ENCODE measurements at places on chromosomes 2 and 18.

DNA sequence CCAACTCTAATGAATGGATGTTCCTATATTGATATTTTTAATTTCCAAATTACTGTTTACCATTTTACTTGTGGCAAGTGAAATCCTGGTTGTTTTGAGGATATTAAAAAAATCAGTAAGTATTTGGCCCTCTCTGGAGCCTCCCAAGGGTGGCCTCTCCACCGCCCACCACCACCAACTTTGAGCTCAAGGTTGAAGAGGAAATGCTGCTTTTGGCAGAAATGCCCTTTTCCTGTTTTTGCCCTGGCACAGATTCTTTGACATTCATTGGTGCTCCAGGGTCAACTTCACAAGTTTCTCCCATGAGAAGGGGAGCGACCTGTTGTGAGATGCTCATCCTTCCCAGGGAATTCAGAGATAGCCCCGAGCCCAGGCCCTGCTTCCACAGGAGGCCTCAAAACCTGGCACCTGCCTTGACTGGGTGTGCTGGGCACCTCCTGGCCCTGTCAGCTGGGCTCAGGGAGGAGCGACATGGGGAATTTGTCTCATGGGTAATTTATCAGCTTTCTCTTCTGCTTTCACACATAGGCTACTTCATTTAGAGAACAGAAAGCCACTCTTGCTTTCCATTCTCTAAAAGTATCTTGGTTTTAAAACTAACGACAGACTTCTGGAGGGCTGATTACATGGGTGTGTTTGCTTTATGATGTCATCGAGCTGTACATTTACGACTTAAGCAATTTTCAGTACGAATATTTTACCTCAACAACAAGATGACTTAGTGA, 6.9 kb downstream of the CD8A start:
- DNase-seq, result peak; percentile 30

DNA sequence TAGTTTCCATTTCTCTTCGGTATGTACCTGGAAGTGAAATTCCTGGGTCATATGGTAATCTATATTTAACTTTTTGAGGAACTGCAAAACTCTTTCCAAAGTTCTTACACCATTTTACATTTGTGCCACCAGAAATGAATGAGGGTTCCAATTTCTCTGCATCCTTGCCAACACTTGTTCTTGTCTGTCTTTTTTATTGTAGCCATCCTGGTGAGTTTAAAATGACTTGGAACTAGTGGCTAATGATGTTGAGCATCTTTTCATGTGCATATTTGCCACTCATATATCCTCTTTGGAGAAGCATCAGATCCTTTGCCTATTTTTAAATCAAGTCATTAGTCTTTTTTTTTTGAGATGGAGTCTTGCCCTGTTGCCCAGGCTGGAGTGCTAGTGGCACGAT, 59.4 kb downstream of the MALT1 start:
- no peak for DNase-seq

GRCh38 chr2:224893848-224894247, 148.4 kb downstream of the DOCK10 start:
- DNase-seq, result no peak

GRCh38 chr2:11865378-11865777, 118.9 kb downstream of the LPIN1 start:
- no peak for DNase-seq

- DNase-seq, result no peak
These were observed 26.3 kb downstream of the MBP start for GRCh38 chr18:77106331-77106730.

DNA sequence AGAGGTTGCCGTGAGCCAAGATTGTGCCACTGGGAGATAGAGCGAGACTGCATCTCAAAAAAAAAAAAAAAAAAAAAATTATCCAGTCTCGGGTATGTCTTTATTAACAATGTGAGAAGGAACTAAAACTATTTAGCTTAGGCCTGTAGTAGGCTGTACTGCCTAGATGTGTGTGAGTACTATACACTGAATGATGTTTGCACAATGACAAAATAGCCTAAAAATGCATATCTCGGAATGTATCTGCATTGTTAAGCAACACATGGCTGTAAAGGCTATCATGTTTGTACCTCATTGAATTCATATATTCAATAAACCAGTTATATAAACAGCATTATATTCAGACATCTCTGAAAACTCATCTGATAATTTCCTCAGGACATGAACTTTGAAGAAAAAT, 191.2 kb upstream of the SESTD1 start:
- no peak for DNase-seq

GRCh38 chr2:219458996-219459395, 24.4 kb downstream of the SPEG start:
- DNase-seq, result no peak

GRCh38 chr2:160221391-160222276, 21.6 kb upstream of the ITGB6 start:
- DNase-seq, result no peak

DNA sequence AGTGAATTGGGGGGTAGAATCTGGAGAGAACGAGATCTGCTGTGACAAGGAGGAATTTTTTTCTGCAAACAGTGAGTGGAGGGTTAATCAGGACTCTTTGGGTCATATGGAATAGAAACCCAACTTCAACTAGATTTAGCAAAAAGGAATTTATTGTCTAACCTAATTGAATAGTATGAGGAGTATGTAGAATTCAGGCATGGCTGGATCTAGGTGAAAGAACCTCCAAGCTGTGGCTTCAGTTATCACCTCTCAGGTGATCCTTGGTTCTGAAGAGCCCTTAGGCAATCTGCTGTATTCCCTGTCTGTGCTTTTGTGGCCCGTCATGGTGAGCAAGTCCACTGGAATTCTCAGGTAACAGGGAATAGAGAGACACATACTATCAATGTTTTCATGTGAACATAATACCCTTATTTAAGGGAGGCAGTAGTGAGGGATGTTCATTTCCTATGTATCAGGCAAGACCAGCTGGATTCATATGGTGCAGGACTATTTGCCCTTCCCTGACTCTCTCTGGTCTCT, 164.7 kb downstream of the ALPK2 start:
- DNase-seq, result no peak

- DNase-seq, result no peak
These were observed 72.4 kb downstream of the TGOLN2 start for GRCh38 chr2:85255456-85255812.

DNA sequence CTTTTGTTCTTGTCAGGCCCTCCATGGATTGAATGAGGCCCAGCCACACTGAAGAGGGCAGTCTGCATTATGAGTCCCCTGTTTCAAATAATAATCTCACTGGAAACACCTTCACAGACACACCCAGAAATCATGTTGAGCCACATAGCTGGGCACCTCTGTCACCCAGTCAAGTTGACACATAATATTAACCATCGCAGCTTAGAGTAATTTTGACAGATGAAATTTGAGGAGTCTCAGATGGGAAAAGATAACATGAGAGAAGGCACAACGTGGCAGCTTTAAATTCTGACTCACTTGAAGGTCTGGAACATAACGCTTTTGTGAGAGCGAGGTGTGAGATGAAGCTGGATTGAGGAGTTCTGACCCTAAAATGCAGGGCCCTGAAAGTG, 70.9 kb upstream of the TMEM87B start:
- DNase-seq, result no peak

DNA sequence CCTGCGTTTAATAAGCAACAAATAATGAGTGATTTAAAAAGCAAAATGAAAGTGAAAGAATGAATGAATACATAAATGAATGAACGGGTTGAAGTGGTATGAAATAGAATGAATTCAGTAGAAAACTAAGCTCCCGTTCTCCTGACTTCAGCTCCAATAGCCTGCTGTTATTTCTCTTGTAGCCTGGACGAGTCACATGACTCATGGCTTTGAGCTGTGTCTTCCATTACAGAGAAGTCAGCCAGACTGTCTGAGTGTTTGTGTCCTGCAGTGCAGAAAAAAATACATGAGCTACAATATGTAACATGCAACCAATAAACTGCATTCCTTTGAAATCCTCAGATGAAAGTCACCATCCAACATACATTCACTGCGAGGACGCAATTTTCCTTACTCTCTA, 21.2 kb downstream of the SCG2 start:
- DNase-seq, result no peak

DNA sequence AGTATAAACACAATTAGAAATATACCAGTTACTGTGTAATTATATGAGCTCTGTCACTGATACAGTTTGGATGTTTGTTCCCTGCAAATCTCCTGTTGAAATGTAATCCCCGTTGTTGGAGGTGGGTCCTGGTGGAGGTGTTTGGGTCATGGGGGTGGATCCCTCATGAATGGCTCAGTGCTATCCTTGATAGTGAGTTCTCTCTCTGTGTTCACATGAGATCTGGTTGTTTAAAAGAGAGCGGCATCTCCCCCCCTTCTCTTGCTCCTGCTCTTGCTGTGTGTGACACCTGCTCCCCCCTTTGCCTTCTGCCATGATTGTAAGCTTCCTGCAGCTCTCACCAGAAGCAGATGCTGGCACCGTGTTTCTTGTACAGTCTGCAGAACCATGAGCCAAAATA, 24.1 kb downstream of the MTX2 start:
- no peak for DNase-seq

DNA sequence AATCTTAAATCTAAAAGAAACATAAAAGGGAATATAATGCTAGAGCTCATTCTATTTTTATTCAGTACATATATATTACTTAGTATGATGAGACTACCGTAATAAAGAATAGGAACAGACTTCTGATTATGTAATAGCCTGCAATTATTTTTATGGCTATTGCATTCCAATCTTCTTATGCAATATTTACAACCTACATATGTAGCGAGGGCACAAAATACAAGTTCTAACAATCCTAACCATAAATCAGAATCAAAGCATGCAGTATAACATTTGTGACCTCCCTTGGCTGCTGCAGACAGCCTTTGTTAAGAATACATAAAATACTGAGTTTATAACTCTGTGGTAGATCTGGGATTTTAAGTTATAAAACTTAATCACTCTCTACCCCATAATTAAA, 177.6 kb downstream of the BABAM2 start:
- DNase-seq, result no peak

DNA sequence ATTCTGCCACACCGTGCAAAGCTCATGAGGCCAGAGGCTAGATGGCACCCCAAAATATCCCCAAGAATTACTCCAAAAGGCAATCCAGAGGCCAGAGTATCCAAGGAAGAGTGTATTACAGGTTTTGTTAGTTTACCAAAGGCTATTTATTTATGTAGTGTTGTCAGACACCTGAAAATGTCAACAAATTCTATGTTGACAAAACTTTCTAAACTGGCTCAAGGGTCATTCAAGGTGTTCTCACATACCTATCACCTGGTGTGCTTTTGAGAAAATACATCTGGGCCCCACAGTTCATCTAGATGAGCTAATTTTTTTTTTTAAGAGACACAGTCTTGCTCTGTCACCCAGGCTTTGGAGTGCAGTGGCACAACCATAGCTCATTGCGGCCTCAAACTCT, 12.4 kb upstream of the DTNB start:
- DNase-seq, result no peak

DNA sequence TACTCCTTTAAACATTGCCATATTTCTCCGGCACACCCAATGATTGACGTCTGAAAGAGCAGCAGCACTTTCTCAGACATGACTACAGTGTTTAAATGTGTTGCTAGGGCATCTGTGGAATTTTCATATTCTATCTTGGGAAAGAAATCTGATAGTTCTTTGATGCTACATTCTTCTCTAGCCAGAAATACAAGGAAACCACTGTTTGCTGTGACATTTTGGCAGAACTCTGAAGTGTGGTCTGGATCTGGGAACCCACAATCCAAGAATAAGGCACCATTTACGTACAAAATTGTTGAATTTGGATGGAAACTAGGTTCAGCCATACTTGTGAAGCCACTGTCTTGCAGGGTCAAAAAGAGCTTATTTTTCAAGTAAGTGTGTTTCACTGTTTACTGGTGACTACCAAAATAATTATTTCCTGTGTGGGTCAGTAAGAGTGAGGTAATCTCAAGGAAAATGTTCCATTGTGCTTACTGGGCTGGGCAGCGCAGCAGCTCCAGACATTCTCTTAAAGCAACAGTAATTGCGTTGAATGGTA, 21.3 kb upstream of the CD28 start:
- DNase-seq, result no peak

DNA sequence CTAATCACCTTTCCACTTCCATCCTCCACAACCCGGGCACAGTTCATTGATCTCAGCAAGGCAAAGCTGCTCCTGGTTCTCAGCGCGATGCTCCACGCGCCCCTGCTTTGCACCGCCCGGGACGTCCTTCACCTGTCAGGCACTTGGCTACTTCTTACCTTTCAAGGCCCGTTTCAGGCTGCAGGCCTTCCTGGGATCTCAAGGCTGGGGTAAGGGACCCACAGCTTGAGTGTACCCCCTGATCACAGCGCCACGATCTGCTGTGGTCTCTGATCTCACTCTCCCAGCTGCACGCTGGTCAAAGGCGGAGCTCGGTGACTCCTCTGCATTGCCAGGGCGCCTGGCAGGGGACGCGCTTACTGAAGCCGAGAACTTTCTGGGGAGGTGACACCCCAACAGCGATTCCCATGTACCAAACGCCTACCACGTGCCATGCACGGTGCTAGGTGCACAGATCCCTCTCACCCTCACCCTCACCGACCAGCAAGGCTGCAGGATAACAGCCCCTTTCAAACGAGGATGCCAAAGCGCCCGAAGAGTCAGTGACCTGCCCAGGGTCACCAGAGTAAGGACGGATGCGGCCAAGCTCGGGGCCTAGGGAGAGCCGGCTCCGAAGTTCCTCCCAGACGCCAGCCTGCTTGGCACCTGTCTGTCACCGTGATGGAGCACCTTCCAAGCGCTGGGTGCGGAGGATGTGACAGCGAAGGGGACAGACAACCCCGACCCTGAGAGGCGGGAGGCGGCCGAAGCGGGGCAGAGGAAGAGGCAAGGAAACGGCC, 818 bp downstream of the ITGB1BP1 start:
- peak; percentile 64 for DNase-seq

DNA sequence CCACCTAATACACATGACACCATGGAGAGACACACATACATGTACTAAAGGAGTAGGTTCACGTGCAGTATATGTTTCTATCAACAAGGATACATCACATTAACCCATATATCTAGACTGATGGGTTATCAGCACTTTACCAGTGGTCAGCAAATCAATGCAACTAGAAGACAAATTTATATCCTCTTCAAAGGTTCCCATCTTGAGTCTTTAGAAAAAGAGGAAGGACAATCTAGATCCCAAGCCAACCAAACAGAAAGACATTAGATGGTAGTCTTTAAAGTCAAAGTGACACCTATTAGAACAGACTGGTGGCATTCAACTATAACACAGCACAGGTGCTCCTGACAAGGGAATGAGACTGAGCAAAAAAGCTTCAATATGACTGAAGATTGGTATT, 13.8 kb upstream of the SERTAD2 start:
- DNase-seq, result peak; percentile 38

DNA sequence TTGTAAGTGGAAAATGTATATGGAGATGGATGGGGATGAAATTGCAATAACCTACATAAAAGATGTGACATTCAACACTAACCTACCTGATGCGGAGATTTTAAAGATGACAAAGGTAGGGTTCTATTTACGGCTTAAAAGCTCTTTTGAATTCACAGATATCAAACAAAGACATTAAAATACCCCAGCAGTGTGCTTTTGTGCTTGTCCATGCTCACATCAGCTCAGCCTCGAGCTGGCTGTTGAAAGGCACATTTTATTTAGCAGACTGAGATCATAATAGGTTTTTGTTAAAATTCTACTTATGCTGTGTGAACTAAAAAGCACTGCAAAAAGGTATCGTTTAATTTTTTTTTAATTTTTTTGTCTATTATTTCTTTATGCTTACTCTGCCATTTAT, 96.0 kb upstream of the CDCA7 start:
- no peak for DNase-seq

Data from RPMI8226 (cell line).